ENCODE measurements at places on chromosomes 3 and 15. TPM values are rescaled to one million over a fixed set of nuclear protein-coding genes. Genes with fewer than 3 reads are reported as not detected.

Gene GLCE
- total RNA-seq, result 4.2 TPM

Gene SCAANT1
- not detected for total RNA-seq

Gene CADPS
- not detected for total RNA-seq

Gene CX3CR1
- total RNA-seq, result 0.79 TPM

Gene TIGIT
- total RNA-seq, result 77.2 TPM

Gene HCLS1
- total RNA-seq, result 259 TPM

Gene ABHD6
- total RNA-seq, result 4.1 TPM

Gene SLCO2A1
- 0.10 TPM for total RNA-seq

Gene FOXB1
- 6.0 TPM for total RNA-seq

Gene NME9
- 0.58 TPM for total RNA-seq

Gene MORC1
- total RNA-seq, result not detected

Measured in activated T-cell treated with anti-CD3 and anti-CD28 coated beads, Interleukin-2, amount 50 U/mL, for 72 hours (primary cell).